Liver (tissue), 10 donors: ENCODE measurements at places on chromosomes 3 and 15.

GRCh38 chr3:136021803-136022202 is 56.3 kb downstream of the PPP2R3A start:
- no peaks in the 10 kb centered on the region for H3K36me3 ChIP-seq
- no peak overlapping the region for H3K4me3 ChIP-seq
- no peaks in the 10 kb centered on the region for H3K4me1 ChIP-seq
- no peaks in the 10 kb centered on the region for H3K27me3 ChIP-seq
- no peak for DNase-seq
- H3K27ac ChIP-seq: no peak overlapping the region

- no peak overlapping the region for H3K4me3 ChIP-seq
- no peak for DNase-seq
- peak overlapping the region; percentile 69 for H3K27ac ChIP-seq
- H3K36me3 ChIP-seq: peaks cover 16% of the 10 kb centered on the region
Measured at GRCh38 chr3:149479621-149480325, 5.3 kb downstream of the TM4SF4 start.

GRCh38 chr3:13016083-13016720 is 57.0 kb downstream of the IQSEC1 start:
- no peaks in the 10 kb centered on the region for H3K4me1 ChIP-seq
- H3K4me3 ChIP-seq: no peak overlapping the region
- peak overlapping the region; percentile 76 for H3K27ac ChIP-seq

DNA sequence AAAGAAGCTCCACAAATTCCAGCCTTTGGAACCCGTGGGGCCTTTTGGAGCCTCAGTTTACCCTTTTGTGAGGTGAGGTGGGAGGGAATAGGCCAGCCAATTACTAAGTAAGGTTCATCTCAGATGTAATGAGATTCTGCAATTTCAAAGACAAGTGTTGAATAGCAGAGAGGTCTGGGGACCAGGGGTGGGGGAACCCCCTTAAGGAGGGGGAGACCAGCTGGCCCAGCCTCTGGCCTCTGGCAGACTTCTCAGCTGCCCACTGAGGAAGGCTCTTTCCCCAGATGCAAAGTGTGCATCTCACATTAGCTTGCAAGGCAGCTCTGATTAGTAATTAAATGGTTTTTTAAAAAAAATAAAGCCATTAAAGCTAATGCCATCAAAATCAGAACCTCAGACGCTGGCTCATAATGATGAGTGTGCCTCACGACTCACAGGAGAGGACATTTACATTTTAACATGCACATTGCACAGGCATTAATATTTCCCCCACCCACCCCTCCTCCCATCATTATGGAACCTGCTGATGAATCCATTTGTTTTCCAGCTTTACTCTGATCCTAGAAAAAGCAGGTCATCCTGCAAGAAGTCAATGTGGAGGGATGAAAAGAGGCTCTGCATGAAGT is 176.7 kb upstream of the TLE3 start:
- H3K27ac ChIP-seq: no peak overlapping the region
- no peaks in the 10 kb centered on the region for H3K36me3 ChIP-seq
- no peak for DNase-seq
- no peak overlapping the region for H3K4me3 ChIP-seq

- H3K27me3 ChIP-seq: no peaks in the 10 kb centered on the region
- H3K27ac ChIP-seq: no peak overlapping the region
- H3K4me1 ChIP-seq: no peaks in the 10 kb centered on the region
- no peak for DNase-seq
Measured at GRCh38 chr15:50134524-50135024, 15.5 kb upstream of the ATP8B4 start.

DNA sequence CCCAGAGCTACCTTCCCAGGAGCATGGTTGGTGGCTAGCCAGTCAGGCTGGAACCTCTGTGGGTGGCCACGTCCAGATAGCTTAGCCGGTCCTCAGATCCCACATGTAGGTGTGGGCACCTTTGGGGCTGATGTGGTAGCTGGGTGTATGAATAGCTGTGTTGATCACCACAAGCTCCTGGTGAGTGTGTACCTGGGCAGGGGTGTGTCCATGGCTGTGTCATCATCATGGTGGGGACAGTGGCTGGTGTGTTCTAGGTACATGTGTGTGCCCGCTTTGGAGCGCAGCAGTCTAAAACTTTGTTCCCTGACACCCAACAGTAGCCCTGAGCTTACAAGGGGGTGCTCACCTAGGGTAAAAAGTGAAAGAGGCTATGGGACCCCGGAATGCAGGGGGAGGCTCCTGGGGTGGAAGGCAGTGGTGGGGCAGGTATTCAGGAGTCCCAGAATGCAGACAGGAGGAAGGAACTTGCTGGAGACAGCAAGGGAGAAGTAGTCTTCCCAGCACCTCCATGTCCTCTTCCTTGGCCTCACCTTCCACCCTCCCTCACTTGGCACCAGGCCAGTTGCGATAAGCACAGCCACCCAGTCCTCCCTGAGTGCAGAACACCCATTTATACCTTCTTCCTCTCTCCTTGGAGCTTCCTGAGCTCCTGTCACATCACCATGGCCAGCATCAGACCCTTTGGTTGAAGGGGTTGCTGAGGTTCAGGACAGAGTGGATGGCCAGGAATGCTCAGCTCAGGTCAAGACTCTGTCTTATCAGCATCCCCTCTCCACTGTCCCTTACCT is 1.2 kb downstream of the CISH start:
- H3K27me3 ChIP-seq: no peaks in the 10 kb centered on the region
- H3K4me3 ChIP-seq: peak overlapping the region; percentile 91
- H3K36me3 ChIP-seq: peaks cover 9% of the 10 kb centered on the region
- peaks cover 42% of the 10 kb centered on the region for H3K4me1 ChIP-seq
- peak; percentile 82 for DNase-seq
- H3K27ac ChIP-seq: peak overlapping the region; percentile 85

GRCh38 chr3:53921296-53921695 is 29.6 kb upstream of the SELENOK start:
- no peak overlapping the region for H3K27ac ChIP-seq
- no peak for DNase-seq
- H3K27me3 ChIP-seq: no peaks in the 10 kb centered on the region
- no peak overlapping the region for H3K4me3 ChIP-seq

DNA sequence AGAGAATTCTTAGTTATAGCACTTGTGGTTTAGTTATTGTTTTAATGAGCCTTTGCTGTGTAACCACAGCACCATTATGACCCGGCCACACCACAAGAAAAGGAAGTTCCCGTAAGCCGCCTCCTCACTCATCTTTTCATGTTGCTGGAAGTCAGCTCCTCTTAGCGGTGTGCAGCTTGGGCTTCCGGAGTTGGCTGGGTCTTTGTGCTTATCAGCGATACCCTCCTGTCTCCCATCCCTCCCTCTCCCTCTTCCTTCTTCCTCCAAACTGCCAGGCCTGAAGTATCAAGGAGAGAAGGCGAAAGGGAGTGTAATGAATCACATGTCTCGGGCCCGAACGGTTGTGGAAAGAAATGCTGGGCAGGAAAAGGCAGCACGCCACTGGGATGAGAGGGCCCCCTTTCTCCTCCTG is 353.5 kb downstream of the MCTP2 start:
- H3K27me3 ChIP-seq: no peaks in the 10 kb centered on the region
- no peak overlapping the region for H3K27ac ChIP-seq
- DNase-seq: no peak
- H3K36me3 ChIP-seq: no peaks in the 10 kb centered on the region
- no peaks in the 10 kb centered on the region for H3K4me1 ChIP-seq

- H3K4me1 ChIP-seq: peaks cover under 1% of the 10 kb centered on the region
- H3K27me3 ChIP-seq: no peaks in the 10 kb centered on the region
- DNase-seq: no peak
- no peaks in the 10 kb centered on the region for H3K36me3 ChIP-seq
Measured at GRCh38 chr3:184022323-184022722, 4.6 kb upstream of the ABCC5 start.

DNA sequence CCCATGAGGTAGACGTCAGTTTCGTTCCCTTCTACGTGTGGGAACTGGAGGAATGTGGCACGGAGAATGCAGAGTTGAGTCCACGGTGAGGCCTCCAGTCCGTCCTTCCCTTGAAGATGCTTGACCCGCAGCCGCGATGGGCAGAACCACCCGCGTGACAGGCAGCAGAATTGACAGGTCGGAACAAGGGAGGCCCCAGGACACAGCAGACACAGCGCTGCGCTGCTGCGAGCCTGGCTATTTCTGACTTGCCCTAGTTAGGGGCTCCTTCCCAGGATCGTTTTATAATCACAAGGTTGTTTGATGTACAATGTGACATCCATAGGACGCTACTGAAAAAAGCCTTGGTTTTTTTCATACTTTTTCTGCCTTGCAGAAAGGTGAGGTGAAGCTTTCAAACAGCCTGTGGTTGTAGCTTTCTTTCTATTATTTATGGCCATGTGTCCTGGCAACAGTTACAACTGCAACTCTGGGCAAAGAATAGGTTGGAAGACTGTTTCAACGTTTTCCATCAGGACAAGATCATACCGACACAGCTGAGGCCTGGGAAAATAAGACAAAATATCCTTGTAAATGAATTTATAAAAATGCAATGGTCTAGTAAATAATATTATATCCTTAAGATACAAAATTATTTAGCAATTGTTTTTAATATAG is 9.6 kb upstream of the TMEM41A start:
- peaks cover 4% of the 10 kb centered on the region for H3K4me1 ChIP-seq
- H3K36me3 ChIP-seq: no peaks in the 10 kb centered on the region
- H3K4me3 ChIP-seq: no peak overlapping the region
- no peak overlapping the region for H3K27ac ChIP-seq

DNA sequence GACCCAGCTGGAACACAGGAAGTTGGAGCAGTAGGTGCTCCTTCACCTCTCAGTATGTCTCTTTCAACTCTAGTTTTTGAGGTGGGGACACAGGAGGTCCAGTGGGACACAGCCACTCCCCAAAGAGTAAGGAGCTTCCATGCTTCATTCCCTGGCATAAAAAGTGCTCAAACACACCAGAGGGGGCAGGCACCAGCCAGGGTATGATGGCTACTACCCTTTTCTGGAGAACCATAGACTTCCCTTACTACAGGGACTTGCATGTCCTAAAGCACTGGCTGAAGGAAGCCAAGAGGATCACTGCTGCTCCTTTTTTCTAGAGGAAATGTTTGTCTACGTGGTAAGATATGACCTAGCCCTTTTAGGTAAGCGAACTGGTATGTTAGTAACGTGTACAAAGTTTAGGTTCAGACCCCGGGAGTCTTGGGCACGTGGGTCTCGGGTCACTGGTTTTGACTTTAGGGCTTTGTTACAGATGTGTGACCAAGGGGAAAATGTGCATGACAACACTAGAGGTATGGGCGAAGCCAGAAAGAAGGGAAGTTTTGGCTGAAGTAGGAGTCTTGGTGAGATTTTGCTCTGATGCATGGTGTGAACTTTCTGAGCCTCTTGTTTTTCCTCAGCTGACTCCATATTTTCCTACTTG is 11.9 kb downstream of the IL17RB start:
- no peaks in the 10 kb centered on the region for H3K4me1 ChIP-seq
- no peaks in the 10 kb centered on the region for H3K27me3 ChIP-seq
- H3K27ac ChIP-seq: no peak overlapping the region

- no peak overlapping the region for H3K27ac ChIP-seq
- no peak overlapping the region for H3K4me3 ChIP-seq
- H3K36me3 ChIP-seq: no peaks in the 10 kb centered on the region
Measured at GRCh38 chr15:81813215-81813614, 232.6 kb downstream of the MEX3B start.

GRCh38 chr3:101068876-101069606 is 75.8 kb upstream of the ABI3BP start:
- H3K4me1 ChIP-seq: no peaks in the 10 kb centered on the region
- H3K27ac ChIP-seq: no peak overlapping the region
- no peak for DNase-seq
- no peak overlapping the region for H3K4me3 ChIP-seq
- no peaks in the 10 kb centered on the region for H3K36me3 ChIP-seq

GRCh38 chr3:45549961-45550360 is 44.6 kb upstream of the LIMD1 start:
- H3K36me3 ChIP-seq: no peaks in the 10 kb centered on the region
- no peak for DNase-seq
- H3K27me3 ChIP-seq: no peaks in the 10 kb centered on the region

DNA sequence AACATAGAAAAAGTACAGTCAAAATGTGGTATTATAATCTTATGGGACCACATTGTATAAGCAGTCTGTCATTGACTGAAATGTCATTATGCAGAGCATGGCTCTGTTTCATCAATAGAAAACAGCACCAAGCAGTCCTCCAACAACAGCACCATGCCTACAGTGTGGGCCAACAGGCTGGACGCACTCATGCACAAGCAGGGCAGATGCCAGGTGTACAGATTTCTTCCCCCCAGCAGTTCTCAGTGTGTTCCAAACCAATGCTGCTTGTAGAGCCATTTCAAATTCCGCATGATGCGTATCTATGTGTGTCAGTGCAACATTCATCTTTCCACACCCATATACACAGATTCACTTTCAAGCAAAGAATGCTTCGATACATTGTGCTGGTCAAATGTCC is 253.1 kb downstream of the CHL1 start:
- DNase-seq: no peak
- no peaks in the 10 kb centered on the region for H3K36me3 ChIP-seq
- no peak overlapping the region for H3K4me3 ChIP-seq
- H3K27me3 ChIP-seq: no peaks in the 10 kb centered on the region
- H3K4me1 ChIP-seq: no peaks in the 10 kb centered on the region
- no peak overlapping the region for H3K27ac ChIP-seq

GRCh38 chr15:67512140-67512539 is 8.8 kb upstream of the C15orf61 start:
- H3K27ac ChIP-seq: no peak overlapping the region
- no peak for DNase-seq
- peaks cover 24% of the 10 kb centered on the region for H3K36me3 ChIP-seq

GRCh38 chr3:73727854-73728253 is 103.1 kb upstream of the PDZRN3 start:
- H3K27me3 ChIP-seq: no peaks in the 10 kb centered on the region
- H3K4me1 ChIP-seq: no peaks in the 10 kb centered on the region
- no peak overlapping the region for H3K4me3 ChIP-seq
- no peak overlapping the region for H3K27ac ChIP-seq
- H3K36me3 ChIP-seq: no peaks in the 10 kb centered on the region
- DNase-seq: no peak

GRCh38 chr3:194500198-194500597 is 13.4 kb upstream of the ATP13A3 start:
- no peak overlapping the region for H3K27ac ChIP-seq
- no peaks in the 10 kb centered on the region for H3K27me3 ChIP-seq
- H3K36me3 ChIP-seq: no peaks in the 10 kb centered on the region
- H3K4me1 ChIP-seq: peaks cover 20% of the 10 kb centered on the region
- H3K4me3 ChIP-seq: no peak overlapping the region
- DNase-seq: no peak

GRCh38 chr3:170640737-170641171 is 54.9 kb upstream of the SLC7A14 start:
- no peak overlapping the region for H3K4me3 ChIP-seq
- no peak overlapping the region for H3K27ac ChIP-seq
- H3K4me1 ChIP-seq: peaks cover 16% of the 10 kb centered on the region
- H3K36me3 ChIP-seq: no peaks in the 10 kb centered on the region
- H3K27me3 ChIP-seq: no peaks in the 10 kb centered on the region

- peaks cover 12% of the 10 kb centered on the region for H3K4me1 ChIP-seq
- no peaks in the 10 kb centered on the region for H3K27me3 ChIP-seq
- no peak for DNase-seq
- H3K36me3 ChIP-seq: peaks cover 3% of the 10 kb centered on the region
- no peak overlapping the region for H3K27ac ChIP-seq
- H3K4me3 ChIP-seq: no peak overlapping the region
Measured at GRCh38 chr15:99149366-99149765, 44.5 kb downstream of the SYNM start.
